Activated T-helper 2 cell treated with anti-CD3 and anti-CD28 coated beads, Interferon-gamma antibody, Interleukin-2, Interleukin-4, amounts not matched to agents 10 μg/mL and 5 μg/mL and 100 μg/mL, durations not matched to agents 14 hours and 24 hours and 36 hours (primary cell): ENCODE measurements at places on chromosomes 12 and 14. TPM values are rescaled to one million over a fixed set of nuclear protein-coding genes. Genes with fewer than 3 reads are reported as not detected.

The CLECL1 gene
- 16.8 and 17.2 TPM in 2 replicates for total RNA-seq

The RIPK3 gene
- total RNA-seq: 13.2 and 15.4 TPM in 2 replicates

The MYF5 gene
- not detected in 2 replicates for total RNA-seq

- peak overlapping the region; percentile 98 for H3K4me3 ChIP-seq
- peak overlapping the region; percentile 99 for H3K27ac ChIP-seq
- no peaks in the 10 kb centered on the region for H3K27me3 ChIP-seq
- DNase-seq: peak; percentile 47
These were observed 652 bp upstream of the SELPLG start for GRCh38 chr12:108634341-108634751.

- peaks cover 45% of the 10 kb centered on the region for H3K36me3 ChIP-seq
- no peaks in the 10 kb centered on the region for H3K27me3 ChIP-seq
- no peaks in the 10 kb centered on the region for H3K4me1 ChIP-seq
- H3K4me3 ChIP-seq: no peak overlapping the region
These were observed 66.5 kb downstream of the C12orf75 start for GRCh38 chr12:105396983-105397382.

- no peak for DNase-seq
- H3K4me1 ChIP-seq: peaks cover 32% of the 10 kb centered on the region
- H3K36me3 ChIP-seq: peaks cover 28% of the 10 kb centered on the region
- H3K4me3 ChIP-seq: no peak overlapping the region
- peaks cover 10% of the 10 kb centered on the region for H3K27me3 ChIP-seq
- H3K27ac ChIP-seq: no peak overlapping the region
These were observed 38.8 kb downstream of the MDM1 start for GRCh38 chr12:68293347-68293746.

DNA sequence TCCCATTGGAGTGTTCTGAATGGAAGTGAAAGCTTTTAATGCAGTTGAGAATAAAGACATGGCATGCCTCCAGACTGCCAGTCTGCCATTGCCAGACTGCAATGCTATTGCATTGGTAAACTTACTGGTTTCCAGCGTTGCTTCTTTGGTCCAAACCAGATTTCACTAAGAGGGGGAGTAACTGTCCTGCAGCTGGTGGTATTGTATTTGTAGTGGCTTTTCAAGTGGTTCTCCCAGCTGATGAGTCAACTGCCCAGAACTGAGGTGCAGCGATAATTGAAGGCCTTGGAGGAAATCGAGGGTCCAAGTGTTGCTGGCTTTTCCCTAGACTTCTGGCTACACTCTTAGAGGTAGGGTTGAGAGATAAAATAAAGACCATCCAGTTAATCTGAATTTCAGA lies 31.9 kb downstream of the ERG28 start:
- no peaks in the 10 kb centered on the region for H3K4me1 ChIP-seq
- H3K27ac ChIP-seq: no peak overlapping the region

GRCh38 chr12:3043406-3043805 lies 33.8 kb upstream of the TSPAN9 start:
- H3K4me3 ChIP-seq: no peak overlapping the region
- no peaks in the 10 kb centered on the region for H3K4me1 ChIP-seq
- no peak overlapping the region for H3K27ac ChIP-seq
- no peak for DNase-seq
- no peaks in the 10 kb centered on the region for H3K36me3 ChIP-seq
- H3K27me3 ChIP-seq: peaks cover 5% of the 10 kb centered on the region

- H3K4me1 ChIP-seq: no peaks in the 10 kb centered on the region
- H3K4me3 ChIP-seq: no peak overlapping the region
- no peak overlapping the region for H3K27ac ChIP-seq
These were observed 58.7 kb upstream of the G2E3 start for GRCh38 chr14:30500222-30500621.

GRCh38 chr12:106139422-106140171 lies 843 bp upstream of the NUAK1 start:
- peaks cover 3% of the 10 kb centered on the region for H3K4me1 ChIP-seq
- H3K27me3 ChIP-seq: peaks cover 63% of the 10 kb centered on the region
- DNase-seq: no peak
- H3K4me3 ChIP-seq: no peak overlapping the region

- H3K27ac ChIP-seq: no peak overlapping the region
- H3K4me3 ChIP-seq: no peak overlapping the region
- H3K36me3 ChIP-seq: no peaks in the 10 kb centered on the region
- peaks cover 26% of the 10 kb centered on the region for H3K27me3 ChIP-seq
- DNase-seq: no peak
These were observed 54.2 kb downstream of the LGMN start for GRCh38 chr14:92693998-92694795.
